ENCODE measurements at places on chromosomes 1 and 21. TPM values are rescaled to one million over a fixed set of nuclear protein-coding genes. Genes with fewer than 3 reads are reported as not detected.

The FAM229A gene
- 9.7 TPM for total RNA-seq

The SAMD11 gene
- not detected for total RNA-seq

The CD1B gene
- total RNA-seq, result not detected

The SDC3 gene
- total RNA-seq, result not detected

The MTARC1 gene
- total RNA-seq, result not detected

The DPH5 gene
- total RNA-seq, result 23.2 TPM

DNA sequence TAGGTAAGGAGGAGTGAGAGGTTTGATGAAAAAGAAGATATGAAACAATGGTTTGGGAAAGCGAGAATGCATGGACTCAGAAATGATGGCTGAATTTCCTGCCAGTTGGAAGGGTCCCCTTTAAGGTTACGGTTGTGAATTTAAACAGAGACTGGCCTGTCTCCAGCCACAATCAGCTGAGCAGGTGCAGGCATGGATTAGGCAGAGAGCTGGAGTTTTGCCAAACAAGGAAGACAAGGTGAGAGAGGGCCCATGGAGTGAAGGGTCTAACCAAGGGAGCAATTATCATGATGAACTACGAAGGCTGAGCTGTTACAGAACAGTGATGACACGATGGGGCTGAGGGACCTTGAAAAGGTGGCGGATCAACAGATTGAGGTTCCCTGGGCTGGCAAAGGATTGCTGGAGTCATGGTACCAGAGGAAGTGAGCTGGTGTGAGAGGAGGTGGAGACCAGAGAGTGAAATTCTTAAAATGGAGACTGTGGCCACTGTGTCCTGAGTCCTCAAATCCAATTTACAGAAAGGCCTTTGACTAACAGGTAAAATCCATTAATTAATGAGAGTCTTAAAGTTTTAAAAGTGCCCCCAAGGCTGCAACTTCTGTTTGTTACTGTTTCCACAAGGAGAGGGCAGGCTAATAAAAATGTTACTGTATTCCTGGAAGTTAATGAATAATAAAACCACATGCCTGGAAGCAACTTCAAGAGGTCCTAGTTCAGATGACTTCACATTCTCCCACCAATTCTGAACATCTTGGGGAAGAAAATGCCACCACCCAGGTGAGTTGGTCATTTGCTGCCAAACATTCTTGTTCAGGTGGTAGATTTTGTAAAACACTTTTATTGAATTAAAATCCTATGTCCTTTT lies 41.5 kb downstream of the LHX9 start:
- DNase-seq, result no peak

DNA sequence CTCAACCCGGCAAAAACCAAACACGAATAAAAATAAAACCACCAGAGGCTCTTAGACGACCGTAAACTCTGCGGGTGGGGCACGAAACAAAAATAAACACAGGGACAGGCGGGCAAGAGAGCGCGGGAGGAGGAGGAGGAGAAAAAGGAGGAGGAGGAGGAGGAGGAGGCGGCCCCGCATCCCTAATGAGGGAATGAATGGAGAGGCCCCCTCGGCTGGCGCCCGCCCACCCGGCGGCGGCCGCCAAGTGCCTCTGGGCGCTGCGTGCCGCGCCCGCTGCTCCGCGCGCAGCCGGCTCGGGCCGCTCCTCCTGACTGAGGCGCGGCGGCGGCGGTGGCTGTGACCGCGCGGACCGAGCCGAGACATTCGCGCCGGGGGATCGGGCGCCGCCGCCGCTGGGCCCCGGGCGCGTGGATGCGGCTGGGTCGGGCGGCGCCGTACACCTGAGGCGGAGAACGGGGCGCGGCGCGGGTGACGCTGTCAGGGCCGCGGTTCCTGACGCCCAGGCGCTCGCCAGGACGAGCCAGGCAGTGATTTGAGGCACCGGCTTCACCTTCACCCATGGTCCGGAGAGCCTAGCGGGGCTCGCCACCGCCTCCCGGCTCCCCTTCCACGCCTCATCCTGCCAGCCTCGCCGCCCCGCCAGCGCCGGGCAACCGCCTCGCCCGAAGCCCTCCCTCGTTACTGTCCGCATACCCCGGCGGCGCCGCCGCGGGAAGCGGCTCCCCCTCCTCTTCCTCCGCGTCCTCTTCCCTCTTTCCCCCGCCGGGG lies at the start of gene MARK1:
Gene MARK1, plus strand, starts transcription at position 229 of the 771 bp plus-strand sequence. CDS start 687 bp downstream, outside the sequence.
- peak; percentile 24 for DNase-seq

DNA sequence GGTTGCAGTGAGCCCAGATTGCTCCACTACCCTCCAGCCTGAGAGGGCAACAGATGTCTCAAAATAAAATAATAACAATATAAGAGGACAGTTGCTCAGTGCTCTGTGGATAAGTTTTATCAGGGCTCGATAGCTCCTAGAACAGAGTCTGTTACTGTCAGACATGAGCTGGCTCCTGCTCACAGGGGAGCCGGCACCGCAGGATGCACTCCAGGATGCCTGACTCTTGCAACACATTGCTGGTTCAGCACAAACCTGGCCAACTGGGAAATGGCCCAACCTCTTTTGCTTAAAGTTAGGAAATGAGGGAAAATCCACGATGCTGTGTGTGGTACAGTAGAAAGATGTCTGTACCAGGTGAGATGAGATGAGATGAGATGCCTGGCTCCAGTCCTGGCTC lies 5.8 kb upstream of the CTSE start:
- no peak for DNase-seq

DNA sequence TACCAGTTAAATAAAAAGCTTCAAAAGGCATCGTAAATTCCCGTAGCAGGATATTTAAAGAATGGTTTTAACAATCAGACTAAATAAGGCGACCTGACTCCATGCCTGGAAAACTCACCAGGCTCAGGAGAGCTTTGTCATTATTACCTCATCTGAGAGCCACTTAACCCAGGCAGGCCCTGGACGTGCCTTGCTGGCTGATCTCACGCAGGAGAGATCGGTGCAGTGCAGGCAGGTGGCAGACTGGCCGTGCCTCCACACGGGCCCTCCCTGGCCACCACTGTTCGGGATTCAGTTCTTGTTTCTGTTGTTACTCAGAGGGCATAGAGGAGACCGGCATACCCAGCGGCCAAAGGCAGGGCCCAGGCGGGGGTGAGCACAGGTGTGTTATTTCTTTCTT lies 6.4 kb downstream of the MT1HL1 start:
- no peak for DNase-seq

DNA sequence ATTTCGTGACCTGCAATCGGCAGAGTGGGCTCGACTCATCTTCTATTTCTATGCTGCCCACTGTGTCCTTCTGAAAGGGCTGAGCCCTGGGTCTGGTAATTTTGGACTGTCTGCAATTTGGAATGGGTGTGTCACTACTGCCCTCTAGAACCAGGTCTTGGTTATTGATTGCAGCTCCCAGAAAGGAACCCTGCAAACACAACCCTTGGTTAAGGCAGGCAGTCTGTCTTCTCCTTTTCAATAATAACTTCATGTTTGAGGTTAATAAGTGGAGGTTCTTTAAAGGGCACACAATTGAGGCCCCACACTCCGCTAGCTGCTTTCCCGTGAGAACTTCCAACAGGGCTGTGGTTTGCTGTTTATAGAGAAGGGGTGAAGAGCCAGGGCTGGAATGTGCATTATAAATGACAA lies 79.9 kb upstream of the LYST start:
- DNase-seq, result no peak

- DNase-seq, result no peak
These were observed 16.8 kb downstream of the MAB21L3 start for GRCh38 chr1:116127848-116128540.

- no peak for DNase-seq
These were observed 3.7 kb upstream of the PEX11B start for GRCh38 chr1:145922266-145922665.

GRCh38 chr1:187408212-187409004 lies 579.7 kb downstream of the PLA2G4A start:
- no peak for DNase-seq

GRCh38 chr1:56501426-56501825 lies 77.9 kb downstream of the PLPP3 start:
- DNase-seq, result no peak

DNA sequence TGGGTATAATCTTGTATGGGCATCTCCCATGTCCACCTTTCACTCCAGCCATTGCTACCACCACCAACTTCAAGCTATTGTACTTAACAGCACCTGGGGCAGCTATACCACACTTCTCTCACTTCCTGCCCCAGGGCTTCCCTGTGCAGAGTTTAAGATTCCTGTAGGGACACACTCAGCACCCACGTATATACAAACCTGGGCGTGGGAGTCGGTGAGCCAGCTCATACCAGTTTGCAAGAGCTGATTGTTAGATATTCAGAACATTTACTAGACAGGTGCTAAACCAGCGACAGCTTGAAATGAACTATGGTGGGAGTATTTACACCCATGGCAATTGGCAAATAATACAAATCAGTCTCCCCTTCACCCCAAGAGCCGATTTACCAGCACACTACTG lies 114.8 kb upstream of the CSF3R start:
- no peak for DNase-seq

DNA sequence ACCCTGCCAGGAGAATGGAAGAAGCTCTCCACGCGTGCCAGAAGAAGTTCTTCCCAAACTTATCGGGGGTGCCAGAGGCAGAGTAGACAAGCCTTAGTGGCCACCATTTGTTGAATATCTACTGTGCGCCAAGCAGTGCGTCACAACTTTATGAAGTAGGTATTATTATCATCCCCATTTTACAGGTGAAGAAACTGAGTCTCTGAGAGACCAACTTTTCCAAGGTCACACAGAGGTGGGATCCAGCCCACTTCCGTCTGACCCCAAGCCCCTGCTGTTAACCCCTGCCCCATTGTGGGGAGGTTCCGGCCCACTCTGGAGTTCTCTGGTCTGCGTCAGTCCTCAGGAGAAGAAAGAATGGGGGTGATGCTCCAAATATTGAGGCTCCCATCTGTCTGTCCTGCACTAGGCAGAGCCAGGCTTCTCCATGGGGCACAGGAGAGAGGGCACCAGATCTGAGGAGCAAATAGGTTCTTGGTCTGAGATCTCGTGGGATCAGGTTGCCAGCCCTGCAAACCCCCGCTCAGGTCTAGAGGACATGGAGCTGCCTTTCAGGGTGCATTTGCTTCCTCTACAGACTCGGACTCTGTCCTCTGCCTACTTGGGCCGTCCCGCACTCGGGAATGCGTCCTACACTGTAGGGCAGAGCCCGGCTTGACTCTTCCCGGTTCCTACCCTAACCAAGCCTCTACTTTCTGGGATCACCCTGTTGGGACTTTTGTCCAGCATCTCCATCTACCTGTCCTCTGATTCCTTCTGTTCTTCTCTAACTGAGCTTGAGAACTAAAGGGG lies 2.1 kb downstream of the CDK18 start:
- DNase-seq, result no peak

- no peak for DNase-seq
These were observed 24.8 kb downstream of the CCSAP start for GRCh38 chr1:229318056-229318455.

DNA sequence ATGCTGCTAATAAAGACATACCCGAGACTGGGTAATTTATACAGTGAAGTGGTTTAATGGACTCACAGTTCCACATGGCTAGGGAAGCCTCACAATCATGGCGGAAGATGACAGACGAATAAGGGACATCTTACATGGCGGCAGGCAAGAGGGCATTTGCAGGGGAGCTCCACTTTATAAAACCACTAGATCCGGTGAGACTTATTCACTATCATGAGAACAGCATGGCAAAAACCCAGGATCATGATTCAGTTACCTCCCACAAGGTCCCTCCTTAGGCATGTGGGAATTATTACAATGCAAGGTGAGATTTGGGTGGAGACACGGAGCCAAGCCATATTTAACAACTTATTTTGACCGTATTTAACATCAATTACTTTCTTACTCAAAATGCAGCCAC lies 739.0 kb downstream of the NCAM2 start:
- DNase-seq, result no peak

- no peak for DNase-seq
These were observed 7.9 kb downstream of the ATP5IF1 start for GRCh38 chr1:28243685-28244311.

DNA sequence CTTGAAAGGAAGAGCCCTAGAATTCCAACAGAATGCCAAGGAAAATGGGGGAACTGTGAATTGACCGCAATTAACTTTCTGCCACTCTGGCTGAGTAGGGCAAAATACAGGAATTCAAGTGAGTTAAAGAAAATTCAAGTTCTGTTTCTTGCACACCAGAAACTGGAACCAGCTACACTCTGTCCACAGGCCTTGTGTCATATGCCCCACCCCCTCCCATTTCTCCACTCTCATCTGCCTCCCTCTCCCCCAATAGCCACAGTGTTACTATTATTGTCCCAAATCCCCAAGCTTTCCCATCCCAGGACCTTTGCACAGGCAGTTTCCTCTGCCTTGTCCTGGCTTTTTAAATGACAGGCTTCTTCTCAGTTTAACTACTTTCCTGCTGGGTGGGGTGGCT lies 4.3 kb upstream of the STK40 start:
- DNase-seq, result no peak

- no peak for DNase-seq
These were observed 118.2 kb downstream of the COQ8A start for GRCh38 chr1:227058321-227058751.

DNA sequence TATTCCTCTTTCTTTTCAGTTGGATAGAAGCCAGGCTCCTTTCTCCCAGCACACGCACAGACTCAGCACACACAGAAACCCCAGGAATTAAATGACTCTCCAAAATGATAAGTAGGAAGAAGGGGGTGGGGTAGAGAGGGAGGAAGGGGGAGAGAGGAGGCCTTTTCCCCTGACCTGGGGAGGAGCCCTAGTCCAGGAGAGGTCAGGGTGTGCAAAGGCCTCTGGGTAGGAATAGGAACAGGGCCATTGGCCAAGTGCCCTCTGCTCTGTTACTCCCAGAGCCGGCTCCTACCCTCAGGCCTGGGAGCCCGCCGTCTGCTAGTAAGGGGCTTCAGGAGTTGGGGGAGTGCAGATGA lies 35.6 kb upstream of the PUM1 start:
- no peak for DNase-seq

DNA sequence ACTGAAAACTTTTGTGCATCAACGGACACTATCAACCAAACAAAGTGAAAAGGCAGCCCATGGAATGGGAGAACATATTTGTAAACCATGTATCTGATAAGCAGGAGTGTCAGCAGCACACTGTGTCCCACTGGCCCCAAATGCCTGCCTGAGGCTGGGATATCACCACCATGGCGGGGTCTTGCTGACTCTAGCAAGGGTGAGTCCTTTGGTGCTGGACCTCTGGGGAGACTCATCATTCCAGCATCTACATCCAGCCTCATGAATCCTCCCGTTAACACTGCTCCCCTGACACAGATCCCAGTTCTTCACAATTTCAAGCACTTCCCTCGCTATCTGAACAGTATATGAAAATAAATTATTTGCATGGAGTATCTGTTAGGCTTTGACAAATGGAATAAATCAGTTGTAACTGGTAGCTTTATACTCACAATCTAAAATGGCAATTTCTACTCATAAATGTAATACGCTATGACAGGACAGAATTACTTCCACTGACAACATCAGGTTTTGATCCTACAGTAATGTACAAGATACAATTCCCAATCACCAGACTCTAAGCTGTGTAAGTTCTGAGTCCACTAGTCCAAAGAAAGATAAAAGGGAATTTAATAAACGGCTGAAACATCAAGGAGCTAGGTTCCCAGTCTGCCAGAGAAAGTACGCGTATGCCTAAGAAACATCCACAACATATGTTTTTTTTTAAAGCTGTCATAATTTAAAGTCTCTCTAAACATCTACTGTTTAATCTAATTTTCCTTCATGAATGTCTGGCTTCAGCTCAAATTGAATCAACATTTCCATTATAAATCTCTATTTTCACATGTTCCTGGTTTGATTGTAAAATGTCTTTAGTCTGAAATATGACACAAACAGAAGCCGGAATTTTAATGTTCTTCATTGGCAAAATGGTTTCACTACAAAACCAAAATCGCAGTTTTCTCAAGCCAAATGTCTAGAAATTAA lies 95.1 kb downstream of the SIPA1L2 start:
- no peak for DNase-seq
